ENCODE measurements at places on chromosomes 12 and 14.

GRCh38 chr12:25566202-25566949 lies 13.3 kb upstream of the LMNTD1 start:
- DNase-seq = no peak

DNA sequence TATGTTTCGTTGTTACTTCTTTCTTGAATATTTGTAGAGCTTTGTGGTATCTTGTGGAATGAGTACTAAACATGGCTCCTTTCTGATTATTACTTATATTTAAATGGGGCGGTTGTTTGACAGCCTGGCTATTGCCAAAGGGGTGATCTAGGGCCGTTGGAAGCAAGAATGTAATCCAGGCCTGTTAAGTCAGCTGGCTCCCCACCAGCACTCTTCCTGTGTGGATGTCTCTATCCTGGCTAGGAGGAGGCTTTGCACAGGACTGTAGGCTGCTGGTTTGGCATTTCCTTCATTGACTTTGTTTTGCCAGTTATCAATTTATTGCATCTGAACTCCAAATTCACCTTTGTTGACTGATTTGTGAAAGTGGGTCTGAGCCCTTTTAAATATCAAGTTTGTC lies 5.6 kb downstream of the FAM234B start:
- no peak for DNase-seq

DNA sequence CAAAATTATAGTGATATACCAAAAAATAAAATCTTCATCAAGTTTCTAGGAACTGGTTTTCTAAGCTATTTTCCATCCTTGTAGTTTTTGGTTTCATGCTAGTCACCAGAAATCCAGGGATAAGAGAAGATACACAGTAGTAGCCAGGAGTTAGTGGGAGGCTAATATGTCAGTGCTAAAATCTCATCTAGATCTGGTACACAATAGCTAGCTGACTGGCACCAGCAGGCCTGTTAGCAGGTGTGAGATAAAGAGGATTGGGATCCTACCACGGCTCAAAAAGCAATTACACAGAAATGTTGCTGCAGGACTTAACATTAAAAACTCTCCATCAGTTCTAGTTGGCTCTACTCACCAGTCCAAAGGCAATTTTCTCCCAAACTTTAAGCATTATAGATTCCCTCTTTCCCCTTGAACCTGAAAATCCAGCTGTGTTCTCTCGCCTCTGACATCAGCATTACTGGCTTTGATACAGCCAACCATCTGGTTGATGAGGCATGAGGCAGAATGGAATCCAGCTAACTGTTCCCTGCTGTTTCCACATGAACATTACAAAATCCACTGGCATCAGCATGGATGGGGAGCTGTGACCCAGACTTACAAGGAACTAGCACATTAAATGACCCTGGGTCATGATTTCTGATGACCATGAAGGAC lies 41.8 kb upstream of the CCDC196 start:
- DNase-seq = no peak

DNA sequence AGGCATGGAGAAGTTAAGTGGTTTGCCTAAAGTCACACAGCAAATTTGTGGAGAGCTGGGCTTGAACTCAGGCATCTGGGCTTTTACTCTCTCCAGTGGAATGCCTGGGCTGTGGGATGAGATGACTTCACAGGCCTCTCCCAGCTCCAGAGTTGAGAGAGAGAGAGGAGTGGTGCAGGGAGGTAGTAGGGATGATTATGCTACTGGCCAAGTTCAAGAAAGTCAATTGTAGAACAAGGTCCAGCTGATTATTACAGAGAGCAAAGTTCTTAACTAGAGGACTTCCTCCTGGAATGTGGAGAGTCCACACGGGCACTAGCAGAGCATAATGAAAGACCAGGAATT lies 769 bp upstream of the EMP1 start:
- DNase-seq = no peak

GRCh38 chr14:50312734-50313054 lies 570 bp downstream of the DMAC2L start:
- no peak for DNase-seq

DNA sequence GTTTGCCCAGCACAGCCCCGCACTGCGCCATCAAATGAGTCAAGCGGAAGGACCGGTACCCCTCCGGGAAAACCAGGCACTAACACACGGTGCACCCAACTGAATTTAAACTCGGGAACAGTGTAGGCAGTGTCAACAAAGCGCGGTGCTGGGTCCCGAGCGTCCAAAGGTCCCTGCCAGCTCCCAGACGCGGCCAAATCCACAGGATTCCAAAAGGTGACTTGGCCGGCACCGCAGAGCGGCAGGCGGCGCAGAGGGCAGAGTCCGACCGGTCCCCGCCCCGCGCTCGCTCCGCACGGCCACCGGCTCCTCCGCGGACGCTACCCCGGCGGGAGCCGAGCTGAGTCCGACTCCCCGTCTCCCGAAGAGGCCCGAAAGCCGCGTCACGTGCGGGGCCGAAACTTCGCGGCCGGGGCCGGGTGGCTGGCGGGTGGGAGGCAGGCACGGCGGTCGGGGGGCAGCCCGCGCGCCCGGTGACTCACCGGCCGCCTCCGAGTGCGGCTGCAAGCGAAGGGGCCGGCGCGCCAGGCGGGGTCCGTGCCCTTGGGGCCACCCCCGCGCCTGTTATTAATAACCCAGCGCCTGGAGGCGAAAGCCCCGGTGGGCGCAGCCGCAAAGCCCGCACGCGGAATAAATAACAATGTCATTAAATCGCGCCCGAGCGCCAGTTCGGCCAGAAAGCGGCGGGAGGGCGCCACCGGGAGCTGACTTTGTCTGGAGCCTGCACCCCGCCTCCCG lies 863 bp downstream of the DENND5B start:
- no peak for DNase-seq

All from activated T-cell treated with anti-CD3 and anti-CD28 coated beads for 1 hour (primary cell).